Dermis blood vessel endothelial cell (primary cell): ENCODE measurements at places on chromosomes 4 and X.
A peak's percentile ranks its signal among the peaks of the same experiment; 100 is the strongest.

GRCh38 chr4:36325499-36325898 is 44.1 kb downstream of the DTHD1 start:
- no peak for DNase-seq

- DNase-seq: no peak
Observed at GRCh38 chr4:25271866-25272265, 38.0 kb downstream of the PI4K2B start.

GRCh38 chr4:185305979-185306442 is 89.7 kb downstream of the LRP2BP start:
- peak; percentile 56 for DNase-seq

DNA sequence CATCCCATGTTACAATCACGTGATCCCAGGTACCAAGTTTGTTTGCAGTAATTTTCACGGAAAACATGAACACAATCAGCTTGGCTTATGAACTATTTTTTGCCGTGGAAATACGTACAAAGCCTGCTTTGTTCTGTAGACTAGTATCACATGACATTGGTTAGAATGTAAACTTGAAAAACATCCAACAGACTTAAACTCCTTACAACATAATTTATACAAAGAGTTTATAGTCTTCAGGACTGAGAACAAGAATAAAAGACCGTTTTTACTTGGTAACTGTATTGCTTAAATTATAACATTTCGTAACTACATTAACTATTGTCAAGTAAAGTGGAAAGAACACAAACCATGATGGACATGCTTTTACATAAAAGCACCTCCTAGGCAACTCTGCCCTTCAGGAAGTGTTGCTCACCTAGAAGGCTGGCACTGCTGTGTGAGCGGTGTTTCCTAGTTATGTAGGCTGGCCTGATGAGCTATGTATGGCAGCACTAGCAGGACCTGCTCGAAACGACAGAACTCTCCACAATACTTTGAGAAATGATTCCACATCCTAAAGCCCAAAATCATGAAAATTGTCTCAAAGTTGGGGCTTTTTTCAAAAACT is 41.8 kb upstream of the WDR1 start:
- peak; percentile 20 for DNase-seq

DNA sequence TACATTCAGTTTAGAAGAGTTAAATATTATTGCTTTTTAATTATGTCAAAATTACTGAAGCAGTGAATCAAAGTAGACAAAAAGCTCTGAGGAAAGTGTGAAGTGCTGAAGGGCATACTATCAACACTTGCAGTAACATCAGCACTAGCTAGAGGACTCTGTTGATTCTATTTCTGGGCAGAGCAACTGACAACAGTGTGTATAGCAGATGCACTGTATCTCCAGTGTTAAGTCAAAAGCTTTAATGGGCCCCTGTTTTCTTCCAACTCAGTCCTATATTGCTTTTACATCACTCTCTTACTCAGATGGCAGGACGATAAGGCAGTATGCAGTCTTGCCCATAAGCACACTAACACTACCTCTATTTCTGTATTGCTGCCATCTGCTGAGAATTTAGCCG is 435.2 kb upstream of the AMOT start:
- peak; percentile 0 for DNase-seq

DNA sequence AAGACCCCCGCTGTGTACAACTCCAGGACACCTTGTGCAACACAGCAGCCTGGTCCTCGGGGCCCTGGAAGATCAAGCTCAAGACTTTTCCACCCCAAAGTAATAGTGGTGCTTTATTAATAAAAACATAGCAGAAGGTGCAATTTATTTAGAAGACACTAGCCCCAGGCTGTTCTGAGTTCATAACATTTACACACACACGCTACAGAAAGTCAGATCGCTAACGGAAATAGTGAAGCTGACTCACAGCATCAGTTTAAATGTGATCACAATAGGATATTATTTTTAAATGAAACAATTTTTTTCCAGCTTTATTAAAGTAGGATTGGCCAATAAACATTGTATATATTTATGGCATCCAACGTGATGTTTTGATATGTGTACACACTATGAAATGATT is 141.0 kb downstream of the STK32B start:
- DNase-seq: peak; percentile 54

DNA sequence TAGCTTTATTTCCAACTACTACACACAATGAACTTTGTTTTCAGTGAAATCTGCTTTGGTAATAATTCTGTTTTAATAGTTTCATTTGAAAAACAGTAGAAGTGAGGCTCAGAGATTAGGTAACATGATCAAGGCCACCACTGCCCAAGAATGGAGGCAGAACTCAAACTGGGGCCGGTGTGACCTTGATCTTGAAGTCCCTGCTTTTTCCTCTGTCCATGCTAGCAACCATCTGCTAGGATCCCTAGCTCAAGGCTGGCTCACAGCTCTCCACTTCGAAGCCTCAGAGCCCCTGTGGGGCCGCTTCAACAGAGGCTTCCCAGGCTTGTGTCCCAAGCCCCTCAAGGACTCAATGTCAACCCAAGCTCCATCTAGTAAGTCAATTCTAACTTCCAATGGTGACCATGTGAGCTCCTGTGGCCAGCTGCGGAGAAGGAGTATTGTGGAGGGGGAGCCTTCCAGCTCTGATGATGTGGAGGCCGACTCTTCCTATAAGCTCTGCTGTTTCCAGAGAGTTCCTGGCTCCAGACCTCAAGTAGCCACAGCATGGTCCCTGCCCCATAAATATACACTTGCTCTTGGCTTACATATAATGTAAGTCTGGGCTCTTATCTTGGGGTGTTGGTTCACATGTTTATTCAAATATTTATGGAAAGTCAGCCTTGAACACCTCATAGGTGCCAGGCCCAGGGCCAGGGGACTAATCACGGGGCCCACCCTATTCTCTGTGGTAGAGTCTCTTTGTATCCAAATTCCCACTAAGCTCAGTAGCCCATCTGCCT is 14.9 kb downstream of the ELF4 start:
- no peak for DNase-seq

GRCh38 chrX:135463937-135464336 is 42.2 kb downstream of the SMIM10L2A start:
- DNase-seq: peak; percentile 31

- DNase-seq: peak; percentile 3
Observed at GRCh38 chrX:12137951-12138360, 317 bp upstream of the FRMPD4 start.

GRCh38 chrX:72042852-72043248 is 88.9 kb downstream of the RTL5 start:
- no peak for DNase-seq

- DNase-seq: peak; percentile 4
Observed at GRCh38 chr4:109676886-109677285, 26.4 kb downstream of the CASP6 start.

- DNase-seq: peak; percentile 89
Observed at GRCh38 chr4:1351854-1352566, 5.0 kb downstream of the UVSSA start.

GRCh38 chrX:47854474-47854873 is 17.8 kb downstream of the ZNF81 start:
- DNase-seq: peak; percentile 62

- DNase-seq: no peak
Observed at GRCh38 chr4:7810783-7811535, 128.7 kb downstream of the AFAP1 start.

DNA sequence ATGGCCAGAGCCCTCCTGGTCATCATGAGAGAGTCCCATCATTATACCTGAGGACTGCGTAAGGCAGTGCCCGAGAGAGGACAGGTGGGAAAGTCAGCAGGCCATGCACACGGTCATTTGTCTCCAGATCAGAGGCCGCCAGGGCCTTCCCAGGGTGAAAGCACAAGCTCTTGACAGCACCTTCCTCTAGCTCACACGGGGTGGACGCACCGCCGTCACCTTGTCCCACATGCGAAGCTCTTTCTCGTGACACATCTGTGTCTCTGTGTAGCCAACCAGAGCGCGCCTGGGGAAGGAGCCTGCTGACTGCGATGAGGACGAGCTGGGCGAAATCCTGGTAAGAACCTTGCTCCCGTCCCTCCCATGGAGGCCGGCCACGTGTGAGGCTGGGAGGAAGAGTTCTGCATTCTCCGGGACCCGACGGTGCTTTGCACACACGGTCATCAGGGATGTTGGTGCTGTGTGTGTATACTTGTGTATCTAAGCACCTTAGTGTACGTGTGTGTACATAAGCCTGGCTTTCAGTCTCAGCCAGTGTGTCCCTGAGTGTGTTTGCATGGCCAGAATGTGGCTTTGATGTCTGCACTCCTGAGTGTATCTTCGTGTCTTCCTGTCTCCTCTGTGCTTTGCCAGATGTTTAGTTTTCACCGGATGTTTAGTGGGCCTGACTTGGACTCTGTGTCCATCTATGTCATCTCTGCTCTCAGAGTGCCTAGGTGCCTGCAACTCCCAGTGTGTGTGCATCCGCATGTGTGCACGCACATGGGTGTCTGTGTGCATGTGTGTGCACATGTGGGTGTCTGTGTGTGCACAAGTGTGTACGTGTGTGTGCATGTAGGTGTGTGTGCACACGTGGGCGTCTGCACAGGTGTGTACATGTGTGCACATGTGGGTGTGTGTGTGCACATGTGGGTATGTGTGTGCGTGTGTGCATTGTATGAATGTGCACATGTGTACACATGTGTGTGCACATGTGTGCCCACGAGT is 15.1 kb downstream of the ATP5ME start:
- no peak for DNase-seq

DNA sequence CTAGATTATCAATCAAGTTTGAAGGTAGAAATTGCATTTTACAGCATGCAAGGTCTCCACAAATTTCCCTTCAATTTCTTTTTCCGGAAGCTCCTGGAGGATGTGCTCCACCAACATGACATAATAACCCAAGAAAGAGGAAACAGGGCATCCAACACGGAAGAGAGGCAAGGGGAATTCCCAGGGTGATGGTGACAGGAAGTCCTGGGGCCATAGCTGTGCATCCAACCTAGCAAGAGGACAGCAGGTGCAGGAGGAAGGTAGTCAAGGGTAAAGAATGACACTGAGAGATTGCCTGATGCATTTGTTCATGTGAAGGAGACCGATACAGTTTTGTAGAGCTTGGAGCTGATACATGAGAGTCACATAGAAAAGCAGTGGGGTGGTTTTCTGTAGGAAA is 115.7 kb upstream of the LSM6 start:
- DNase-seq: no peak

DNA sequence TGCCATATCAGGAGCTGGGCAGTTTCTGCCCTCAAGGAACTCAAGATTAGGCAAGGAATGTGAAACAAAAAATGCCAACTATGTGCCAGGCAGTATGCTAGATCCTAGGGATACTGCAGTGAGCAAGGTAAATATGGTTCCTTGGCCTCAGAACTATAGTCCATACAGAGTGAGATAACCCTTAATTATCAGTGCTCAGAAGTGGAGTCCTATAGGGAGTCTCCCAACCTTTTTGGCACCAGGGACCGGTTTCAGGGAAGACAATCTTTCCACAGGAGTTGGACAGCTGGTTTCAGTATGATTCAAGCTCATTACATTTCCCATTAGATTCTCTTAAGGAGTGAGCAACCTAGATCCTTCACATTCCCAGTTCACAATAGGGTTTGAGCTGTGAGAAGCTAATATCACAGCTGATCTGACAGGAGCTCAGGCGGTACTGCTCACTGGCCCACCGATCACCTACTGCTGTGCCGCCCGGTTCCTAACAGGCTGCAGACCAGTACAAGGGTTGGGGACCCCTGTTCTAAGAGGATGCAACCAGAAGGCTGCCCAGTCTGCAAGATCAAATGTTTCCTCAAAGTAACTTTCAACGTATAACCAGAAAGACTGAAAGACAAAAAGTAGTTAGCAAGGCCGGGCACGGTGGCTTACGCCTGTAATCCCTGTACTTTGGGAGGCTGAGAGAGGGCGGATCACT is 1.7 kb upstream of the SRP72 start:
- peak; percentile 12 for DNase-seq

DNA sequence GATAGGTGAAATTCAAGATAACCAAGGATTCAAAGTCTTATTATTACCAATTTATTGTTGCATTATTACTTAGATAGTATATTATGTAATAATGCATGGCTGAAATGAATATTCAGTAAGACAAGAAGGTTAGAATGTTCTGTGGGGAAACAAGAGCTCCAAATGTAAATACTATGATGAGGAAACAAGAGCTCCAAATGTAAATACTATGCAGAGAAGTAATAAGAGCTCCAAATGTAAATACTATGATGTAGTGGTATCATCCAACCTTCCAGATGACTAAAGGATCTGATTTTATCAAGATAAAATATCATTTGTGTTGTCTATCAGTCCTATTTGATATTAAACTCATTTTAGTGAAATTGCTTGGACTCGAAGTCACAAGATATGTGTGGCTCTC is 82.2 kb upstream of the PCDH18 start:
- DNase-seq: no peak

DNA sequence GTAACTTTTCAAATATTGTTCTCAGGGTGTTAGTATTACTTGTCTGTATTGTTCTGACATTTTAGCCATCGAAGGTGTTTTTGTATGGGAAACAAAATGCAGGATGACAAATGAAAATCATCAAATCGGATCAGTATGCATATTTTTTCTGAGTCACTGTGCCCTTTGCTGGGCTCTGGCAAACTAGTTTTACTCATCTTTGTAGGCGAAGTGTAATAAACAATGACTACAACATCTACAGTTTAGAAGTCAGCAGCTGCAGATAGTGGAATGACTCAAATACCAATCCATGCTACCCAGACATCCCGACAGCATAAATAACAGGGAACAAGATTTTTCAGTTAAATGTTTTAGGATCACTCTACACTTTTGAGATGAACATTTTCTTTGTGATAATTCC is 557.3 kb upstream of the TENM3 start:
- no peak for DNase-seq

- peak; percentile 63 for DNase-seq
Observed at GRCh38 chr4:112266823-112267222, 18.9 kb downstream of the TIFA start.

DNA sequence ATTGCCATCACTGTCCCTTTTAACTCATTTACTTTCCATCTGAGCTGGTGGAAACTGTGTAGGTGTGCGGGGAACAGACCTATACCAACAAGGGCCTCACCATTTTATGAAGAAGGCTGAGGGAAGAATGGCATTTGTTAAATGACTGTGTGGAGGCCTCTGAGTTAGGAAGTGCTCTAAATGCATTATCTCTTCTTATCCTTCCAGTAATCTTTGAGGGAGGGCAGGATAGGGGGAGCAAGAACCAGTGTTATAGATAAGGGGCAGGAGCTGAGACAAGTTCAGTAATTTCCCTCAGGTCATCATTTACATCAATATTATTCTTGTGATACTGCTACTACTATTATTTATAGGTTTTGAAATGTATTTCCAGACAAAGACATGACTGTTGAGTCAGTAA is 122.4 kb upstream of the PDLIM3 start:
- no peak for DNase-seq

GRCh38 chr4:113727802-113728201 is 33.7 kb downstream of the CAMK2D start:
- DNase-seq: no peak

GRCh38 chr4:20159516-20159915 is 92.2 kb upstream of the SLIT2 start:
- DNase-seq: no peak

GRCh38 chr4:40601641-40602040 is 28.0 kb downstream of the RBM47 start:
- no peak for DNase-seq
